ENCODE measurements at places on chromosomes 5 and 9. TPM values are rescaled to one million over a fixed set of nuclear protein-coding genes. Genes with fewer than 3 reads are reported as not detected.

ITGA1 gene
- total RNA-seq = 28.4 TPM

IL9 gene
- total RNA-seq = not detected

ANKRD18A gene
- total RNA-seq = 2.6 TPM

ACSL6 gene
- 2.7 TPM for total RNA-seq

TRIM7 gene
- total RNA-seq = 6.4 TPM

PDCD1LG2 gene
- 2.0 TPM for total RNA-seq

HSPB3 gene
- 418 TPM for total RNA-seq

PDE6A gene
- 0.22 TPM for total RNA-seq

SLC31A2 gene
- 10.7 TPM for total RNA-seq

MAMDC4 gene
- 13.4 TPM for total RNA-seq

STPG3 gene
- total RNA-seq = 0.58 TPM

NCS1 gene
- total RNA-seq = 6.1 TPM

AQP7 gene
- total RNA-seq = 150 TPM

PRDM12 gene
- not detected for total RNA-seq

FLT4 gene
- 6.1 TPM for total RNA-seq

GOLM1 gene
- total RNA-seq = 3.7 TPM

SERF1B gene
- 21.1 TPM for total RNA-seq

PCDHAC2 gene
- total RNA-seq = 0.36 TPM

Data from left ventricle myocardium inferior (tissue), 1 donor.